ENCODE measurements at places on chromosomes 2 and 18.

GRCh38 chr2:26169681-26170414 is 3.0 kb upstream of the GAREM2 start:
- no peak for DNase-seq

- DNase-seq = no peak
Measured at GRCh38 chr2:215949991-215950404, 63.4 kb downstream of the MREG start.

GRCh38 chr2:128781585-128782385 is 463.1 kb upstream of the HS6ST1 start:
- no peak for DNase-seq

DNA sequence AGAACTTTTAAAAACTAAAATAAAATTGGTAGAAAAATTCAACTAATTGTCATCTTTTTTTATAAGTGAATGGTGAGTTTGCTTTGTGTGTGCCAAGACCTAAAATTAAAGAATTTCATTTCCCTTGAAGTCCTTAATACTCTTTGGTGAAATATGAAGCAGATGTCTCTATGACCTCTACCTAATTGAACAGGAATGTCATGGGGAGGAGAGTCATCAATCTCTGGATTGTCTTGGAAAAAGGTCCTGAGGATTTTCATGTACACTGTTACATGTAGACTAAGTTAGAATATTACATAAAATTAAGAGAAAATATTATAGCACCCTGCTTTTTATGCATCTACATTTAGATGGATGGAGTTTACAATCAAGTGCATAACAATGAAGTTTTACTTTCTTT is 177.9 kb upstream of the LRP1B start:
- DNase-seq = no peak

DNA sequence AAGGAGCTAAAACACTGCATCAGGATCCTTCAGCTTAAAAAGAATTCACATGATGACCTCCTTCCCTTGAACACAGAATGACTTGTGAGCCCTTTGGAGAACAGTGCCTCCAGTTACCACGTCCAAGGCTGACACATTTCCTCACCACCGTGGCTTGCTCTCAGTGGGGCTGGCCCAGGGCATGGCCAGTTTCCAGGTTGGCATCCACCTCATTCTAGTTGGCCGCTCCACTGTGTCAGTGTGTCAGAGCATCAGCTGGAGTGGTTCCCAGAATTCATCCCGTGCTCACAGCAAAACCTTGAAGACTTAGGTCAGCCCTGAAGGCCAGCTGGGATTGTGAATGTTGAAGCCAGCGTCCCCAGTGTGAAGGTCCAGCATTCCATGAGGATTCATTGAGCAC is 158.5 kb downstream of the INSIG2 start:
- no peak for DNase-seq

DNA sequence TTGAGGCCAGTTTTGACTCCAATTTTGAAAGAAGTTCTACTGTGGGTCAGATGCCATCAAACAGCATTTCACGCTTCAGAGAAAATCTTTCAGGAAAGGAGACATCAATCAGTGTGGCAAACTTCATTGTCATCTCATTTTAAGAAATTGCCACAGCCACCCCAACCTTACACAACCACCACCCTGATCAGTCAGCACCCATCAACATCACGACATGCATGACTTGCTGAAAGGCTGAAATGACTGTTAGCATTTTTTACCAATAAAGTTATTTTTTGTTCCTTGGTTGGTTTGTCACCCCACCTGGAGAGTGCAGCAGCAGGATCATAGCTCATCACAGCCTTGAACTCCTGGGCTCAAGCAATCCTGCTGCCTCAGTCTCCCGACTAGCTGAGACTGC is 10.4 kb downstream of the DNAJC10 start:
- no peak for DNase-seq

DNA sequence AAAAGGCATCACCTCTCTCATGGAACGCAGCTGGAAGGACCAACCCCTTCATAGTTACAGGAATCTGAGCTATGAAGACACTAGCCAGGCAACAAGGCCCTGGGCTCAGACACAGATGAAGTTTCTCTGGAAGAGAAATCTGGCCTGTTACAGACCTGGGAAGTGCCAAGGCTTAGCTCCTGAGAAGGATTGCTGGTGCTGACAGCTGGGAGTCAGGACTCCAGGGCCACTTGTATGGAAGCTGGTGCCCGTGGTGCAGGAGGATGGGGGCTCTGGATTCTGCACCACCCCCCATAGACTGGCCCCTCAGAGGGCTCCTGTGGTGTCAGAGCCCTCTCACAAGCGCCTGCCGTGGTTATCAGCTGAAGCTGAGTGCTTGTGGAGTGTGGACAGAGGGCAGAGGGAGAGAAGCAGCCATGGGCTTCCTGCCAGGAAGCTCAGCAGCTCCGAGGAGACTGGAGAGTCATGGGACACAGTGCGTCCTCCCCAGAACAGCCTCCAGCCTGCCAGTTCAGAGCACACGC is 87.3 kb upstream of the LCLAT1 start:
- no peak for DNase-seq

DNA sequence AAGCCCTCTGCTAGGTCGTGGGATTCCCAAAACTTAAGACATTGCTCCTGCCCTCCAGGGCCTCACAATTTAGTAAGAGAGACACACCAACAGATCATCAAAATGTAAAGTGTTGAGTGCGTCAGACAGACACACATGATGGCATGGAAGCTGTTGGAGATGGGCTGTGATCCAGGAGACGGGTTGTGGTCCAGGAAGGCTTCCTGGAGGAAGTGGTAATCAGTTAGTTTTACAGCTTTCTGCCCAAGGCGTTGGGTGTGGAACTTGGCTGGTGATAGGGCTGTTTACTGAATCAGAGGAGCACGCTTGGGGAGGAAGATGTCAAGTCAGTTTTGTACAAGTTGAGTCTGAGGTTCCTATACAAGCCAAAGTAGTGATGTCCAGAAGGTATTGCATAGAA is 24.0 kb upstream of the GLI2 start:
- DNase-seq = no peak

DNA sequence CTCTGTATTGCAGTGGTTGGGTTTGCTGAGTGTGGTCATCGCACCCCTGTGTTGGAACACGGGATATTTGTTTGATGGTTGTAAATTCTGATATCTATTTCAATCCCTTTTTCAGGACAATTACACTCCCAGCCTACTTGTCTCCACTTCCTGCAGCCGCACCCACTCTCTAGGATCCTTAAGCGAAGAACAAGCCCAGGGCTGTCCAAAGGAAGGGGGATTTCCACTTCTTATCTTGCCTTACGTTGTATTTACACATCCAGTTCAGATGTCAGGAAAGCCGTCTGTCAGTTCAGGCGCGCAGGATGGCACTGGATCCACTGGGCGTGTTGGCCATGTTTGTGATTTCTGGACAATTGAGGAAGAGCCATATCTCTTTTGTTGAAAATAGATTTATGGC is 834.5 kb upstream of the SALL3 start:
- no peak for DNase-seq

- no peak for DNase-seq
Measured at GRCh38 chr2:68948710-68949109, 4.0 kb downstream of the GKN2 start.

GRCh38 chr2:72923833-72924352 is 6.6 kb downstream of the EMX1 start:
- DNase-seq = no peak

DNA sequence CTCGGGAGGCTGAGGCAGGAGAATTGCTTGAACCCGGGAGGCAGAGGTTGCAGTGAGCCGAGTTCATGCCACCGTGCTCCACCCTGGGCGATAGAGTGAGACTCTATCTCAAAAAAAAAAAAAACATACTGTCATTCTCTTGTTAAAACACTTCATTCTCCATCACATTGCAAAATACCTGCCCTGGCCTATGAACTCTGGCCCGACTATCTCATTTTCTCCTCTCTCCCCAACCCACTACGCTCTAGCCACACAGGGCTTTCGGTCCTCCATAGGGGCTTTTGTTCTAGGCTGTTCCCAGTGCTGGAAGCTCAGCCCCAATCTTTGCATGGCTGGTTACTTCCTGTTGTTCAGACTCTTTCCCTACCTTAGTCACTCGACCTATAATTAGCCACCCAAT is 10.3 kb downstream of the CEP76 start:
- DNase-seq = no peak

GRCh38 chr18:47191961-47192360 is 15.8 kb upstream of the IER3IP1 start:
- peak; percentile 18 for DNase-seq

GRCh38 chr2:237033536-237034060 is 52.1 kb upstream of the COPS8 start:
- DNase-seq = no peak

GRCh38 chr2:235945608-235946140 is 222.5 kb downstream of the GBX2 start:
- no peak for DNase-seq

- DNase-seq = no peak
Measured at GRCh38 chr2:43194121-43194869, 32.1 kb downstream of the ZFP36L2 start.

DNA sequence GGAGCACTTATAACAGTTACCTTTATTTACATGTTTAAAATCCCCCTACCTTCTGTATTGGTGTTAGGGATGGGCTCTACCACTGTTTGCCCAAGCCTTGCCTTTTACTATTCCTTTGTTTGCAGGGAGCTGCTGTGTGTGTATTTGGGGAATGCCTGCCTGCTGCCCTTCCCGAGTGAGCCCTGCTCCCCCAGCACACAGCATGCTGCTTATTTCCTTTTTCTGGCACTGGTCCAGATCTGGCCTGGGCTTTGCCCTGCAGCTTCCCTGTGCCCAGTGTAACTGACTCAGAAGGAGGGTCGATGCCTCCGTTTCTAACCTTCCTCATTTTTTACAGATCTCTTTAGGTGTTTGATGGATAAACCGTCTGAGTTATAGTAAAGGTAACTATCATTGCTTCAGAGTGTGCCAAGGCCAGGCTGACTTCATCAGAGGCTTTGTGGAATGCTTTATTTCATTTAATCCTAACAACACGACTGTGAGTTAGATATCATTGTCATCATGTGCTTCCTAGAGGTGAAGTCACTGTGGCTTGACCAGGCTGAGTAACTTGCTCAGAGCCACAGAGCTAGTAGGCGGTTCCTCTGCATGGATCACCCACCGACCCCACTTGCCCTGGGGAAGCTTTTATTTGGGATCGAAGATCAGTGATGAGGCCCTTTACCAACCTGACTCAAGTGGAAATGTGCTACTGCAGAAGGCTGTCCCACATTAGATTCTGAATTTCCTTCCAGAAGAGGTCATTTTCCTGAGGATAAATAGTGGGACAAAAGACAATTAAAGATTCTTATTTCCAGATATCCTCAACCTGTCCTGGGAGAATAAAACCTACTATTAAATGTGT is 238.8 kb downstream of the ZNF407 start:
- no peak for DNase-seq

DNA sequence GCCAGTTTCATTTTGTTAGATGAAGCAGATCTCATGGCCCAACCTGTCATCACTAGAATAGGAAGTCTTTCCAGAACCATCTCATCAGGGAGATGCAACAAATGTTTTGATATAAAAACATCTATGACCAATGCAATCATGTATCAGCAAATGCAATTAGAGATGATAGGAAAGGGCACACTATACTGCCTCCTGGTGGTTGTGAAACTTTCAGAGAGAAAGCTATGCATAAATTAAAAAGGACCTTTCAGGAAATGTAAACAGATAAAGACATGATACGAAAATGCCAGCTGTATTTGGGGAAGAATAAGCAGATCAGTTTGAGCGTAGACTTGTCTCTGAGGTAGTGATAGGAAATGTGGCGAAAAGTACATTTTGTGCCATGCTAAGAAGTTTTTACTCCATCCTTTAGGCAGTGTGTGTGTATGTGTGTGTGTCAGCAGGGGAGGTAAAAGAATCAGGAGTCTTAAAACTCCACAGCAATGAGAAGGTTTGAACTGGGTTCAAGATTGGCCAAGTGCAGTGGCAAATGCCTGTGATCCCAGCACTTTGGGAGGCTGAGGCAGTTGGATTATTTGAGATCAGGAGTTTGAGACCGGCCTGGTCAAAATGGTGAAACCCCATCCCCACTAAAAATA is 479.3 kb downstream of the CPS1 start:
- DNase-seq = no peak

- DNase-seq = no peak
Measured at GRCh38 chr2:157193461-157193860, 64.0 kb upstream of the GALNT5 start.

DNA sequence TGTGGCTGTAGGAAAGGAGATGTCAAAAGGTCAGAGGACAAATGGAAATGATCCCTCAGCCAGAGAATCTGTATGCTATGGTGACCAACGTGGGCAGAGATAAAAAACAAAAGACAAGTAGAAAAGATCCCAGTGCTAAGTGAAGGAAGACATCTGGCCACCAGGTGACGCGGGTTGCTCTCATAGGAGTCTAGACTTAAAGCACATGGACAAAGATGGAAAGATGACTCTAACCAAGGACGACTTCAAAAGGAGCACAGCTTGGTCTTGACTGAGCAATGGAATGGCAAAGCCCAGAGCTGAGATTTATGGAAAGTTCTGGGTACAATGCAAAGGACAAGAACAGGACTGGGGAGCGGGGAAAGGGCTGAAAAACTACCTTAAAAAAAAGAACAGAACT is 96.8 kb downstream of the CLIP4 start:
- no peak for DNase-seq

- no peak for DNase-seq
Measured at GRCh38 chr2:3670941-3671340, 12.9 kb downstream of the ALLC start.

DNA sequence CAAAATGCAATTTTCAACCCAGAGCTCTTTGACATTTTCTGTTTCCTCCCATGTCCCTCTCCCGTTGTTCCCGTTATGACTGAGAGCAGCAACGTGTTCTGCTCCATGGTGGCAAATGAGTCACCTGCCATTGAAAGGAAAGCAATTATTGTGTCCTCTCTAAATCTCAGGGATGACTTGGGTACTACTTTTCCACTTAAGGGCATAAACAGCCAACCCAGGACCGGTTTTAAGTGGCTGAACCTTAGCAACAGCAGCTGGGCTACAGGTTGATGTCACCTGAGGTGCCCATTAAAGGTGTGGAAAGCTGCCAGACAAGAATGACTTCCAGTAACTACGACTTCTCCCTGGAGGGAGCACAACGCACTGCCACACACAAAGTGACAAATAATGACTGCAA is 236.8 kb downstream of the NCKAP5 start:
- no peak for DNase-seq

DNA sequence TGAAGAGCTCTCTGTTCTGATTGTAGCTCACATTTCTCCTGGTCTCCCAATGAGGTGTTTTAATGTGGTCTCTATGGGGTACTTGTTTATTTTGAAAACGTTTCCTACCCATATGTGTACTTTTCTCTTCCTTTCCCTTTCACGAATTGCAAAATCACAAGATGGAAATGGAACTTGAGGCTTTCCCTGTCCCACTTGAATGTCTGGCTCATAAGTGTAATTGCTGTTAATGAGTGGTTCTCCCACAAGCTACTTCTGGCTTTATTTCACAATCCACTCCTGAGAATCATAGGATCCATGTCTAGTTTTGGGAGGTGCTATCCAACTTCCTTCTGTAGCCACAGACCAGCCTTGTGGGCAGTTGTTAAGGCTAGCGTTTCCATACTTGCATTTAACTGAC is 81.1 kb upstream of the CAVIN2 start:
- DNase-seq = peak; percentile 60

DNA sequence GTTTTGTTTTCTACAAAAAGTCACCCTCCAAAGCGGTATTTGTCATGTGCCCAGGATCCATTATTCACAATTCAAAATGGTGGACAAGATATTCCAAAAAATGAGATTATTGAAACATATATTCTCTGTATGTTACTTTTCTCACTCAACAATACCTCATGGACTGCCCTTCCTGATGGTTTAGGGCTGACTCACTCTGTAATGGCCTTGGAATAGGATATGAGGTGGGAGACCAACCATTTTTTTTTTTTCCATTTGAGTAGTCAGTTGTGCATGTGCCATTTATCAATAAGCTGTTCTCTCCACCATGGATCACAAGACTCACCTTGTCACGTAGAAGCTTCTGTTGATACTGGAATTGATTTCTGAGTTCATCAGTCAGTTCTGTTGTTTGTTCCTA is 64.5 kb downstream of the LYPD6 start:
- DNase-seq = no peak

Data from skeletal muscle cell (primary cell).